Activated effector memory CD4-positive, alpha-beta T cell treated with anti-CD3 and anti-CD28 coated beads, Interleukin-2, amount 50 U/mL, for 16 hours (primary cell): ENCODE measurements at places on chromosomes 1 and 21.

DNA sequence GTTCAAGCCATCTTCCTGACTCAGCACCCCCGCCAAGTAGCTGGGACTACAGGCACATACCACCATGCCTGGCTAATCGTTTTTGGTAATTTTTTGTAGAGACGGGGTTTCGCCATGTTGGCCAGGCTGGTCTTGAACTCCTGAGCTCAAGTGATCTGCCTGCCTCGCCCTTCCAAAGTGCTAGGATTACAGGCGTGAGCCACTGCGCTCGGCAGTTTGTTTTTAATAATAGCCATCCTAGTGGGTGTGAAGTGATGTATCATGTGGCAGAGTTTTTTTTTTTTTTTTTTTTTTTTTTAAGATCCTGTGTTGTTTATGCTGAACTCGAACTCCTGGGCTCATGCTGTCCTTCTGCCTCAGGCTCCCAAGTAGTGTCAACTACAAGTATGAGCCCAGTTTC lies 51.8 kb downstream of the SPEN start:
- DNase-seq = no peak

DNA sequence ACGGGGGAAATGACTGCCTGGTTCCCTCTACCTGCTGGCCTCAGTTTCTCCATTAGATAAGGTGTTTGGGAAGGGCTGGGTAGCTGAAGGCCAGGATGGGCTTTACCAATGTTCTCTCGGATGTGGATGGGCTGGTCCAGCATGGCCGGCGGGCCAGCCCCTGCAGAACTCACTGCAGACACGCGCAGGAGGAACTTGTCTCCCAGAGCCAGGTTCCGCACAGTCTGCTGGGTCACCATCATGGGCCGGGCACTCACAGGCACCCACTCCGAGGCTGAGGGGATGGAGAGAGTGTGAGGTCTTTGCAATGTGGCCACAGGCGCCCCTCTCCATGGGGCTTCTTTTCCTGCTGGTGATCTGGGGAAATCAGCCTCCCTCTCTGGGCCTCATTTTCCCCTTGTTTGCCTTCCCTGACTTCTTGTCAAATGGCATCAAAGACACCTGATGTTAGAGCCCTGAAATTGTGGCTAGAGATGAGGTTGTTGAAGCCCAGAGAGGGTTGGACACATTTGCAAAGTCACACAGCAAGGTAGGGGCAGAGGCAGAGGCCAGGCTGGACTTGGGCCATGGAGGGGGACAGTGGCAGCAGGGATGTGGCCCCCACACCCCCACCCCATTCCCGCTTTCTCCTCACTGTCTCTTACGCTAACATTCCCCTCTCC lies 1.2 kb downstream of the MYBPH start:
- peak; percentile 41 for DNase-seq

GRCh38 chr1:156556354-156556753 lies 16.0 kb downstream of the IQGAP3 start:
- DNase-seq = no peak

- DNase-seq = no peak
These were observed 208.3 kb upstream of the NCAM2 start for GRCh38 chr21:20789729-20790500.

DNA sequence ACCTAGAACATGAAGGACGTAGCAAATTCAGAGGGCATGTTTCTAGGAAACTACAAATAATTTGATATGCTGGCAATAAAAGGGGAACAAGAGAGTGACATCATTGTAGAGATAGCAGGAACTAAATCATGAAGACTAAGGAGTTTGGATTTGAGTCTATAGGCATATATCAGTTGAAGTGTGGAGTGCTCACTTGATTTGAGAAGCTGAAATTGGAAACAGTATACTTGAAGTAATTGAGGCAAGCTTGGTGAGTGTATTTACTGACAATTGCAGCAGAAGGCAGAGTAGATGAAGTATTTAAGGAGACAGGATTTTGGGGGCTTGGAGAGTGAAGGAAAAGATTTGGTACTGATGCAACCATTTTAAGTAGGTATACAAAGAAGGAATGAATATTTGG lies 6.4 kb upstream of the TMCO2 start:
- DNase-seq = no peak

- no peak for DNase-seq
These were observed at the start of gene SLC6A17 for GRCh38 chr1:110150330-110151174. Gene SLC6A17, plus strand, starts transcription at chr1:110150494. Its CDS starts 16,436 bp downstream, at chr1:110166930.

- DNase-seq = no peak
These were observed 82.3 kb downstream of the PLPP3 start for GRCh38 chr1:56496821-56497772.

DNA sequence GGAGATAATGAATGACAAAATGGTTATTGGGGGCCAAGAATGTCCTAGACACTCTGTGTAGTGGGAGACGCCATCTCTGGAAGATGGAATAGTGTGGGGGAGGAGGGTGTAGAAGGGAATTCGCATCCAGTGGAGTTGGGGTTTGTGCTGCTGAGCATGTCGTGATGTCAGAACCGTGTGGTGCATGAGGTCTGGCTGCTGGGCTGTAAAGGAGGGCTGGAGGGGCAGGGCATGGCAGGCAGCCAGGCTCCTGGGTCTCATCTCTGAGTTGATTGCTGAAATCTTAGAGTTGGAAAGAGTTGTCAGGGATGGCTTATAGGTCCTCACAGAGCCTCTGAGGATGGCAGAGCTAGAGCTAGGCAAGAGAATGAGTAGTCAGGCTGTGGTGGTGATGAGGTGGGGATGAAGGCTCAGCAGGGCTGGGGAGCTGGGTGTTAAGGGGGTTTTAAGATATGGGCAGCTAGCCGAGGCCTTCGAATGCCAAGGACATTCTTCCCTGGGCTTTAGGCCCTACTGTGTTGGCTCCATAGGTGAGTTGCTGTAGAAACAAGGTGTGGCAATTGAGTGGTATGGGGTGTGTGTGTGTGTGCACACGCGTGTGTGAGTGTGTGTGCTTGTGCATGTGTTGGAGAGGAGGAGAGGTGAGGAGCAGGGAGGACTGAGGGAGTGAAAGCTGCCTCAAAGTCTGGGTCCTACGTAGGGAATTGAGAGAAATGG lies 1.9 kb downstream of the PPFIA4 start:
- peak; percentile 27 for DNase-seq

- DNase-seq = no peak
These were observed 201.6 kb downstream of the SLC35F3 start for GRCh38 chr1:234106032-234106431.

- DNase-seq = no peak
These were observed 63.6 kb upstream of the KIF26B start for GRCh38 chr1:245091171-245091621.

DNA sequence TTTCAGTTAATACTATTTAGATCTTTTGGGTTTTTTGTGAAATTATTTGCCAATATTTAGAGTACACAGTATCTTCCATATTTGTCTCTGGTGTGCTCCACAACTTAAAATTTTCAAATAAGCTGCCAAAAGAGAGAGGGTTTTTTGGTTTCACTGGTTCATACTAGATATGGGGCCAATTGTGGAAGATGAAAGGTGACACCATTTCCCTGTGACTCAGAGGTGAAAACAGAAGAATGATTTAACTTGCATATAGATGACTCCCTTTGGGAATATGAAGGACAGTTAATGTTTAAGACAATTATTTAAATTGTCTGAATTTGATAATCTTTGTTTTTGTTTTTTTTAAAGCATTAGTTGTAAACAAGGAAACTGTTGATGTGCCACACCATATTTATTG lies 37.5 kb downstream of the IVNS1ABP start:
- no peak for DNase-seq

- DNase-seq = no peak
These were observed 97.0 kb upstream of the DPH5 start for GRCh38 chr1:101122452-101123166.

- DNase-seq = no peak
These were observed 90.9 kb upstream of the RGS18 start for GRCh38 chr1:192067360-192067759.

GRCh38 chr21:45991606-45992300 lies 10.2 kb downstream of the COL6A1 start:
- peak; percentile 55 for DNase-seq

DNA sequence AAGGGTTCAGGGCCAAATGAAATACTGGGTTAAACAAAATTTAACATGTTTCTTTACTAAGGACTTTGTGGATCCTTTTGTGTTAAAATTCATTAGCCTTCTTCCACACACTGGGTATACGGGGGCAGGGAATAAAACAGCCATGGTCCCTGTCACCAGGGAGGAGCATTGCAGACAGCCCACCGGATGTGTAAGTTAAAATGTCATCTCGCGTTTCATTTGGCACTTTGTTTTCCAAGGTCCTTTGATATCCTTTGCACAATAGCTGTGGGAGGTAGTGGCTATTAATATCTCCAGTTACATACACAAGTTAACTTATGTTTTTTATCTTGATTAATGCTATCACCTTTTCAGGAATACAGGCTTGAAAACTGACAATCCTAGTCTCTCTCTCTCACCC lies 172.7 kb downstream of the BARHL2 start:
- DNase-seq = no peak

GRCh38 chr21:32307706-32308105 lies 9.1 kb downstream of the MRAP start:
- DNase-seq = no peak

DNA sequence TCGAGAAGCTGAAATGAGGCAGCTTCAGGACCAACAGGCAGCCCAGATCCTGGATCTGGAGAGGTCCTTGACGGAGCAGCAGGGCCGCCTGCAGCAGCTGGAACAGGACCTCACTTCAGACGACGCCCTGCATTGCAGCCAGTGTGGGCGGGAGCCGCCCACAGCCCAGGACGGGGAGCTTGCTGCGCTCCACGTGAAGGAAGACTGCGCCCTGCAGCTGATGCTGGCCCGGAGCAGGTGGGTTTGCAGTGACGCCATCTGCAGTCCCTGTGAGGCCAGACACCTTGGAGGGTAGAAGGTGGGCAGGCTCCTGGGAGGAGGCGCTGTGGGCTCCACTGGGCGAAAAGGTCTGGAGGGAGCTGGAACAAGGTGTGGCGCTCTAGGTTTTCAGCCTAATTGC lies 39.7 kb downstream of the PCNT start:
- DNase-seq = no peak

- no peak for DNase-seq
These were observed 17.7 kb downstream of the CLDN17 start for GRCh38 chr21:30148906-30149305.

DNA sequence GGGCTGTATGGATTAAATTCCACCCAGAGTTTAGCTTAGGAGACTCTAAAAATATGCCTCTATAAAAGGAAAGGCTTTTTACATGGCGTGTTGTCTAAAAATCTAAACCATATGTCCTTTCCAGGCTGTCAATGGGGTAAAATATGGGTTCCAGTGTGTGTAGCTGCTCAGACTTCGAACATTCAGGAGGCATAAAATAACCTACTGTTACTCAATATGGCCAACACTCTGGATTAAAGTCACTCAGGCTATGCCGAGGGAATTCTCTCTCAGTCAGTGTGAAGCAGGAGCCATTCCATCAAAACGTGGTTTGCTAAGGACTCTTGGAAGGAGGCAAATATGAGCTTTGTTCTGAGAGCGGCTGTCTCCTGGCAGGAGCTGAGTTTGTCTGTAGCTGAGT lies 135.3 kb downstream of the RUNX1 start:
- DNase-seq = no peak

DNA sequence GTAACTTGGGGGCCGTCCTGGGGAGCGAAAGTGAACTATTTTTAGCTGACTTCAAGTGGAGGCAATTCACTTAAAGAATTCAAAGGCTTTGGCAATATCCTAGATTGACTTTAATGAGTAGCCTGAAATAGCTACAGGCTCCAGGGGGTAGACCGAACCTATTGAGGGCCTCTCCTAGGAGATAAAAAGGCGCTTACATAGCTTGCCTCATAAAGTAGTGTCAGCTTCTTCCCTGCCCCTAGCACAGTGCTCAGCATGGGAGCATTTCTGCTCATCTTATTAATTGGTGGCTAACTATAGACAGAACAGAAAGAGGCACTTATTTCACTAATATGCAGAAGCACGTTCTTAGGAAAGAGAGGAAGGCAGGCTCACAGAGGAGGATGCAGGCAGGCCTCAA lies 12.3 kb upstream of the CTNNBIP1 start:
- DNase-seq = no peak

- peak; percentile 76 for DNase-seq
These were observed 212.8 kb upstream of the RAB4A start for GRCh38 chr1:229058111-229058561.

GRCh38 chr1:8409106-8409505 lies 91.2 kb downstream of the SLC45A1 start:
- DNase-seq = no peak

GRCh38 chr1:228359613-228360532 lies 46.8 kb downstream of the TRIM11 start:
- DNase-seq = no peak

- no peak for DNase-seq
These were observed 1.7 kb downstream of the COL8A2 start for GRCh38 chr1:36123356-36123755.

DNA sequence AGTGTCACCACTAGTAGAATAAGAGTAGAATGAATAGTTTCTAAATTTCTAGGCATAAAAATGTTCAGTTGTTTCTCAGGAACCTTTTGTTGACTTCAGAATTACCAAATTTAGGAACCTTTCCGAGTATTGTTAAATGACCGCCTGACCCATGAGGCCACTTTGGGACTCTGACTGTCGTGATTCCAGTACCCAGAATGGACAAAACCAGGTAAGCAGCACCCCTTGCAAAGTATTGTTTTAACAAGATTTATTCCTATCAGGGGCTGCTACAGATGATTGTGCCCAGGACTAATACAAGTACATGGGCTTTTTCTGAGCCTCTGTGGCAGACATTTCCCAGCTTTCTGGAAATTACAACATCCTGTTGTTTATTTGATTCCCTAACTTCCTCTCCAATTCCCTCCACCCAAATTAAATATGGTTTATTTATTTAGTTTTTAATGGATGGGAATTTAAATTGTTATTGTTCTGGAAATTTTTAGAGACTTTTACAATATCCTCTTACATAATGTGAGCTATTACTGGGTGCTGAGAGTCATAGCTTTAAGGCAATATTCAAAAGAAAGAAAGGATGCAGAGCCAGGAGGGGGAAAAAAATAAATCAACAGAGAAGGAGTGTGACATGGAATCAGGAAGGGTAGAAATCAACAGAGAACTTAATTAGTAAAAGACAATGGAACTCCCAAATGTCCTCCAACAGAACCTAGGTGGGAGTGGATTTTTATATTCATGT lies 37.4 kb upstream of the NTPCR start:
- no peak for DNase-seq

DNA sequence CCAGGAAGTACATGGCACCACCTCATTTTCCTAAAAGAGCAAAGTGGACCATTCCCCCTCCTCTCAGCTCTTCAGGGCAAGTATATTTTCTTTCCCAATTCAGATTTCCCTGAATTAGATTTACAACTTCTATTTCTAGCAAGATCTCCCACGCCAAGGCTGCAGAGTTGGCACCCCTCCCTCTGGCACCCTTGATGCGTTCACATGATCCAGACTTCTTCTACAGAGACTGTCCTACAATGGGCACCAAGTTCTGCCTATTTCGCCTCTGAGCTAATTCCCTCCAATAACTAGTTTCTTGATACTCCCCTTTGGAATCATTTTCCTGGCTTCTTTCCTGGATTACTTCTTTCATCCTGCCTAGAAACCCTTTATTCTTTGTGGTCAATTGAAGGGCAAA lies 122.0 kb downstream of the CDC7 start:
- no peak for DNase-seq

GRCh38 chr1:219476116-219476515 lies 136.8 kb downstream of the ZC3H11B start:
- DNase-seq = no peak

GRCh38 chr21:20511216-20511880 lies 486.9 kb upstream of the NCAM2 start:
- no peak for DNase-seq
